Peyer's patch (tissue), 4 donors: ENCODE measurements at places on chromosomes 3 and 15.

DNA sequence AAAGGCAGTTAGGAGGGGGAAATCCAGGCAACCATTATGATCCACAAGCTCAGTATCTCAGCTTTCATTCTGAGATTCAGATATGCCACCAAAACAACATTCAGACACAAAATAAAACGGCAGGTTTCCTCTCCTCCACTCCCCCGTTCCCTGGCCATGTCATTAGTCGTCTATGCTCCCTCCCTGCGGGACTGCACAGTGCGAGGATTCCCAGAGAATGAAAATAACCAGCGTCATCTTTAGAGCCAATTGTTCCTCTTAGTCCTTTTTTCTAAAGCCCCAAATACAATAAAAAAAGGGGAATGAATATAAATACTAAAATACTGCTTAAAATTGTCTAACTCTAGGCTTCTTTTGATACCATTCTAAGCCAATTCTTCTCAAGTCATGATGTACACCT, 7.8 kb upstream of the SLCO3A1 start:
- DNase-seq, result no peak

GRCh38 chr15:47473832-47474231, 243.5 kb upstream of the SEMA6D start:
- DNase-seq, result no peak

GRCh38 chr3:133383175-133383574, 16.7 kb upstream of the BFSP2 start:
- no peak for DNase-seq

DNA sequence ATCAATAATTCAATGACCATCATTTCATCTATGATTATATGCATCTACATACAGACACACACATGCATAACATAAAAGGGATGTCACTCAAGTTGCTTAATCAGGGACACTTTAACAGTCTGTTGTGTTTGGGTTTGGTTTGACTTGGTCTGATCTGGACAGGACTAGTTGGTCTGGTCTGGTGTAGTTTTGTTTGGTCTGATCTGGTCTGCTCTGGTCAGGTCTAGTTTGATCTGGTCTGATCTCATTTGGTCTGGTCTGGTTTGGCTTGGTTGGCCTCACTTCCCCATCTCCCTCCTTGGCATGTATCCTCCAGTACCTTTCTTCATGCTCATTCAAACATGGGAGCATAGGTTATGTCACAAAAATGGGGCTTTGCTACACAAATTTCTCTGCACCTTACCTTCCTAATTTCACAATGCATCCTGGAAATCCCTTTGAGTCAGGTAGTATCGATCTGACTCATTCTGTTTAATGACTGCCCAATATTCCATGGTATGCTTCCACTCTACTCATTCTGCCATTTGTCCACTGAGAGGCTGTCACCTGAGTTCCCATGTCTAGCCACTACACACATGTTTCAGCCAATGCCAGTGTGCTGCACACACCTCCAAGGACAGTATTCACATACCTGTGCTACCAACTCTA, 73.0 kb upstream of the TPM1 start:
- DNase-seq, result no peak

DNA sequence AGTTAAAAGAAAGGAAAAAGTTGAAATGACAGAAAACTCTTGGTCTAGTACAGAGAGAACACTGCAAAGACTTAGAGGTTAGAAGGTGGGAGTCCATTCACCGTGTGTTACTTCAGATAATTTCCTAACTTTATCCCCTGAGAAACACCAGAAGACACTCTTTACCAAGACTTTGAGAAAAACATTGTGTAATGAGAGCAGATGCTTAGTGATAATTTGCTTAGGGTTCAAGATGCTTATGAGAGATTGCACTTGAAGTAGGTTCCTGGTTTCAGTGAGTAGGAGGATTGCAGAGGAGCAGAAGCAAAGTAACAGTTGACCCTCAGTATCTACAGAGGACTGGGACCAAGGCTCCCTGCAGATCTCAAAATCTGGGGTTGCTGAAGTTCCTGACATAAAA, 594.1 kb downstream of the NR2F2 start:
- DNase-seq, result no peak

GRCh38 chr3:76122007-76122406, 336.7 kb upstream of the ZNF717 start:
- DNase-seq, result no peak

DNA sequence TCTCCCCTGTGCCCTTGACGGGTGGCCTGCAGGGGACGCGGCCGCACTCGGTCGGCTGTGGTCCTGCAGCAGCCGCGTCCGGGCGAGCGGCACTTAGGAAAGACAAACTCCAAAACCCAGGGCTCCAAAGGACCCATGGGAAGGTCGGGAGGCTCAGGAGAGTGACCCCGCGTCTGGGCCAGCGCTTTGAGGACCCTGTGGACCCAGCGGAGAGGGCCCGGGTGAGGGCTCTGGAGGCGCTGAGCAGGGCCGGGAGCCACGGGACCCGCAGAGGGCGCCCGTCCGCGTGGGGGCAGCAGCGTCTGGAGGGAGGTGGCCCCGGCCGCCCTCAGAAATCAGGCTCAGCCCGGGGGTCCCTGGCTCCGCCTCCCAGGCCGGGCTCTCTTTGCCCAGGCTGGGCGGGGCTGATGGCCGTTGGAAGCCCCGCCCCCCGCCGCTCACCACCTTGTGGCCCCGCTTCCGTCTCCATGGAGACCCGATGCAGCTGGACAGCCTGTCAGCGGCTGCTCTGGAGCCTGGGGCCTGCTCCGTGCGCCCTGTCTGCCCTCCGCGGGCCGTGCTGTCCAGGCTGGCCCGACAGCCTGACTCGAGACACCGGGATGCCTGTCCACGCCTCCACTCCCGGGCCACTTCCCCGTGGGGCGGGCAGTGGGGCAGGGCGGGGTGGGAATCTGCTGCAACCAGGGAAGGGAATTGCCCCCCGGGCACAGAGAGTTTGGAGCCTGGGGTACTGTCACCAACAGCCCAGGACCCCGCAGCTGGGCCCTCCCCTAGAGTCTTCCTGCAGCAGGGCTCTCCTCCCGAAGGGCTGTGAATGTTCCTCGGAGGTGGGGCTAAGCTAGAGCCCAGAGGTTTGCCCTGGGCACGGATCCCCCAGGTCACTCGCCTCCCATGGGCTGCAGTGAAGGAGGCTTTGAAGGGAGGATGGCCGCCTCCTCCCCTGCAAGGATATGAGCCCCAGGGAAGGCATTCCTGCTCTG, 34.8 kb upstream of the RPL32 start:
- DNase-seq, result peak; percentile 18

DNA sequence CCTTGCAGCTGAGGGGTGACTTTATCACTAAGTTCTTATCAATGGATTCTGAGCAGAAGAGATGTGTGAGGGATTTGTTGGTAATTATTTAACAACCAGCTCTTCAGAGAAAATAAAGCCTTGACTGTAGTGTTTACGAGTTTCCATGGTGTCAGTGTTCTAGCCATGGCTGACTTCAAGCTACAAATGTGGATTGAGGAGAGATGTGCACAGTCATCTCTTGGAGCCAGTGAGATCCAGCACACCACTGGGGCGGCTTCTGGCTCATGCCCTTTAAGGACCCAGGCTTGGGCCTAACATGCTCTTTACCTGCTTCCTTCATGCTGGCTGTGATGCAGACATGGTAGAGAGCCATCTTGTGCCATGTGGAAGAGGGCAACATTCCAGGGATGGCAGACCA, 145.6 kb upstream of the MRPS22 start:
- DNase-seq, result no peak

- DNase-seq, result peak; percentile 58
Measured at GRCh38 chr15:82647045-82647834, at the start of gene CPEB1. CPEB1 (minus strand) TSS chr15:82647363; CDS start chr15:82628459, 18,904 bp downstream.

DNA sequence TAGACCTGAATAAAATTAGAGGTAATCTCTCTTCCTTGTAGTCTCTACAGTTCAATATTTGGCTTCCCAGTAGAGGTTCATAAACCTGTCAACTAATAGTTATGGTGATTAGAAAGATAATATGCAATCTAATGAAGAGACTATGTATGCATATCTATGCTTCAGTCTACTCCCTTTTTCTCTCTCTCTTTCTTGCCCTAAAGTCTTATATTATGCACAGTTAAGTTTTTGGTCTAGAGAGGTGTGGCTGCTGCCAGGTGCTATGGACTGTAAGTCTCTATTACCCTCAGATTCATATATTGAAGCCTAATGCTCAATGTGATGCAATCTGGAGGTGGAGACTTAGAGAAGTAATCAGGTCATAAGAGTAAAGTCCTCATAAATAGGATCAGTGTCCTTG, 413.7 kb downstream of the FGF12 start:
- DNase-seq, result no peak

- DNase-seq, result no peak
Measured at GRCh38 chr3:126340081-126340511, 17.1 kb downstream of the KLF15 start.

- no peak for DNase-seq
Measured at GRCh38 chr15:35540021-35540420, 5.9 kb downstream of the DPH6 start.

DNA sequence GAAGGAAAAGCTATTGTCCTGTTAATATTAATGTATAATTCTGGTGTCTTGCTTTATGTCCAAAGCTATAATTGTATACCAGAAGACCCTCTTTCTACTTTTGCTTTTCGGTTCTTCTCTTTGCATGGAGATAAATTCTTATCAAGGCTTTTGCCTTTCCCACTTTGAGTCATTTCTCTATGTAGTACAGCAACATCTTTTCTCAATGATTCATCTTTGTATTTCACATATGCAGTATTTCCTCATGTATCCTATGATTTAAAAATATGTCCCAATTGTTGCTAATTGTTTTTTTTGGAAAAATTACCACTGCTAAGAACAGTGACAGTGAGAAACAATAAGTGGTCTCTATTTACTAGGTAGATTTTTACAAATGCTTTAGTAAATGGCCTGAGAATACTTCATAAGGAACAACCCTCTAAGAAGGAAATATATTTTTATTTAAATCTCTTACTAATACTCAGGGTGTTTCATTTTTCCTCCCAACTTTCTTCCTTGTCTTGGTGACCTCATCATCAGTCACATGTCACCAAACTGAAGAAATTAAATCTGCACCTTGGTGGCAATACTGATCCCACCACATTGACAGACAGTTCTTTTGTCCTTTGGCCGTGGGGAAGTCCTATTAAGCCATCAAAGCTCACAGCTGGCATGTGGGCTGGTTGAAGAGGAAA, 290.6 kb downstream of the SATB1 start:
- no peak for DNase-seq

- DNase-seq, result no peak
Measured at GRCh38 chr3:152474585-152474984, 205.9 kb downstream of the MBNL1 start.

GRCh38 chr3:46553154-46553553, 12.9 kb downstream of the LRRC2 start:
- DNase-seq, result no peak

GRCh38 chr15:36798794-36799193, 219.4 kb downstream of the CDIN1 start:
- no peak for DNase-seq

- no peak for DNase-seq
Measured at GRCh38 chr3:158659454-158660237, 12.8 kb downstream of the LXN start.

DNA sequence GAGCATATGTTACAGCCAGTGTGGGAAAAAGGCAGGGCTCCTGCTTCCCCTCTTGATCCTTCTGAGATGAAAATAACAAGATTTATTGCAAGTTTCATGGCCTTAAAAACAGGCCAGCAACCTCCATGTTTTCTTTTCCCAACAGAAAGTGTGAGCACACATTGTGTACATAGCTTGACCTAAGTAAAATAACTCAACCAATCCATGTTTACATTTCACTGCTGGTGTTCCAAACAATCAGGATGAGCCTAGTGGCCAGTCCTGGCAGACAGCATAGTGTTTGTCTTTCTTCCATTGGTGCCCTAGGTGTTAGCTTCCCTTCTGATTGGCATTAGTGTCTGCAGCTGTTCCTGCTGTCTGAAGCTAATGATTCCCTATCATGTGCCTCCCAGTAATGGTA, 847.7 kb downstream of the EPHA3 start:
- no peak for DNase-seq

DNA sequence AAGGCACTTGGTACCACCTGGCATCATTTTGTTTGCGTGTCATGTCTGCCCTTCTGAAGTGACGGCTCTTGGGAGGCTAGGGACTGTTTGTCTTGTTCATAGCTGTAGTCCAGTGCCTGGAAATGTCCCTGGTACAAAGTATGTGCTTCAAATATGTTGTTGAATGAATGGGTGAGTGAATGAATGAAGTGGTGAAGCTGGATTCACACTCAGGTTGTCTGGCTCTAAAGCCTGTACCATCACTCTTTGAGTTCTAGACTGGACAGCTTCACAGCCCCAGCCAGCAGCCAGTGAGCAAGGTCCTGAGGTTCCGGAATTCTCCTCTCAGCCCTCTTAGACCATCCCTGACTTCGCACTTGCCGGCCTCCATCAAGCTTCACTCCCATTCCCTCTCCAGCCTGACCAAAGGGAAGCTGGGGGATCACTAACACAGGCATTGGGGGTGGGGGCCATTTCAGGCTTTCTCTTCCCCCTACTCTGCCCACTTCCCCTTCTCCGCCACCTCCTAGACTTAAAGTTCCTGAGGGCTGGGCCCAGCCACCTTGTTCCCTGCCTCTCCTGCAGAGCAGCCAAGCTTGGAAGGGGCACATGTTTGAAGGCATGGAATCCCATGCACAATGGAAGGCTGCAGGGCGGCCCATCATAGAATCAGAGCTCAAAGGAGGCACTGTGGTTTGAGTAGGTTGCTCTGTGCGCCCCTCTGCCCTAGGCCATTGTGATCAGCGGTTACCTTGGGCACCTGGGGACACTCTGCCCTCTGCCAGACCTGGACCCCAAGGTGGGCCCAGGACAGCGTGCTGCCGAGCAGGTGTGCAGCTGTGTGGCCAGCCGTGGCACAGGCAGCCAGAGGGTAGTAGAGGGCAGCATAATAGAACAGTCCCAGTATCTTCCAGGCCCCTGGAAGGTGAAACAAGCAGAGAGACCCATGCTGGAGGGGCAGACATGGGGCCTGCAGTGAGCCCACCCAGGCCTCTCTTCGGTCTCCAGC, 7.7 kb downstream of the STRA6 start:
- DNase-seq, result no peak

- DNase-seq, result no peak
Measured at GRCh38 chr3:152283492-152284381, 15.0 kb downstream of the MBNL1 start.

DNA sequence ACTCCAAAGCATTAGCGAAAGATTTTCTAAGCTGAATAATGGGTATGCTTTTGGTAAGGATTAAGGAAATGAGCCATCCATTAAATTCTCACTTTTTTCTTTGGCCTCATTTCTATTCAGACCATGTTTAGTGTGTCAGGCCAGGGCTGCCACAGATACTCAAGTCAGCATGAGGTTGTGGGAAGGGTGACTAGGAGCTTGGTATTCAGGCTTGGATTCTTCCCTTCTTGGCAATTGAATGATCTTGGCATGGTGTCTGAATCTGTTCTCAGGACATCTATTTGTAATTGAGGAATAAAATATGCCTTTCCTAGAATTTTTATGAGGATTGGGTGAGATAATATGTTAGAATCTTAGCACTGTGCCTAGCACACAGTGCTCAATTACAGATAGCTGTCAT, 11.2 kb downstream of the CCNB2 start:
- DNase-seq, result no peak
